ENCODE measurements at places on chromosomes 4 and X.

DNA sequence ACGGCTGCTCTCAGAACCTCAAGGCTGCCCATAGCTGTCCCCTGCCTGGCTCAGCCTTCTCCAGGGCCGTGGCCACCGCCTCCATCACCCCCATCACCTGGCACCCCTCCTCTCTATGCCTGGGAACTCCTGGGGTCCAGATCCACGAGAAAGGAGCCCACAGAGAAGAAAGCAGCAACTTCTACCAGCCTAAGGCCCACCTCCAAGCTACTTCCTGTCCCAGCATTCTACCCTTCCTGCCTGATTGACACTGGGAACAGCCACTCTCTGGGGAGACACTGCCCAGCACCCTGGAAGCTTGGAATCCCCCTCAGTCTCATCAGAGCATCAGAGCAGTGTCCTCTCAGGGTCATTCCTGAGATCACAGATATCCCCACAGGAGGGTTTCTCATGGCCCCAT, 36.9 kb upstream of the PROM1 start:
- DNase-seq, result no peak

DNA sequence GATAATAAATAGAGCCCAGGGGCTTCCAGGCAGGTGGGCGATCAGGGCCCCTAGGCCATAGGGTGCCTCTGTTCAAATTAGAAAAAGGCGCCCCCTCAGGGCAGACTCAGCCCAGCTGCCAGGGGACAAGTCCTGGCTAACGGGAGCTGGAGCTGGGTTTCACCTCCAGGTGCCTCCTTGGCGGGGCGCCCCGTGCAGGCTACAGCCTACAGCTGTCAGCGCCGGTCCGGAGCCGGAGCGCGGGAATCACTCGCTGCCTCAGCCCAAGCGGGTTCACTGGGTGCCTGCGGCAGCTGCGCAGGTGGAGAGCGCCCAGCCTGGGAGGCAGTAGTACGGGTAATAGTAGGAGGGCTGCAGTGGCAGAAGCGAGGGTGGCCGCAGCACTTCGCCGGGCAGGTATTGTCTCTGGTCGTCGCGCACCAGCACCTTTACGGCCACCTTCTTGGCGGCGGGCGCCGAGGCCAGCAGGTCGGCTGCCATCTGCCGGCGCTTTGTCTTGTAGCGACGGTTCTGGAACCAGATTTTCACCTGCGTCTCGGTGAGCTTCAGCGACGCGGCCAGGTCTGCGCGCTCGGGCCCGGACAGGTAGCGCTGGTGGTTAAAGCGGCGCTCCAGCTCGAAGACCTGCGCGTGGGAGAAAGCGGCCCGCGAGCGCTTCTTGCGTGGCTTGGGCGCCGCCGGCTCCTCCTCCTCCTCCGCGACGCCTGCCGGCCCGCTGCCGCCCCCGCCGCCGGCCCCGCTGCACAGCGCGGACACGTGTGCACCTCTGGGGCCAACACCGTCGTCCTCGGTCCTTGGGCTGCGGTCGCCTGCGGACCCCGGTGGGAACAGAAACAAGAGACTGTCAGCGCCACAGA, 2.4 kb downstream of the NKX3-2 start:
- DNase-seq, result peak; percentile 69

DNA sequence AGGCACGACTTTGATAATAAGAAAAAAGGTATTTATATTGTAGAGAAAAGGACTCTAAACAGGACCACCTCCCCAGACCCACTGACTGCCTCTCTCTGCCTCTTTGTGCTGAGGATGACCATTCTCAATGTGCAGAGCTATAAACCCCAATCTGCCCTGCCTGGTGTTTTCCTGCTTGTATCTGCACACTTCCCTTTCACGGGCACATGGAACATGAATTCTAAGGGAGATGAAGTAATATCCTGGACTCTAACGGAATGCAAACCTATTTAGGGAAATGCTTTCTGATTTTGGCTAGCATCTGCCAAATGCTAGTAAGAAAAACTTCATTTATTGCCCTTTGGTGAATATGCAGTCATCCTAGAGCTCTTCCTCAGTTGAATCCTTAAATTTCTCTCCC, 2.4 kb downstream of the DIPK2B start:
- no peak for DNase-seq

GRCh38 chr4:125280892-125281403, 33.8 kb upstream of the FAT4 start:
- DNase-seq, result no peak

- no peak for DNase-seq
These were observed 5.3 kb downstream of the ARSF start for GRCh38 chrX:3046253-3047240.

GRCh38 chr4:99378876-99379275, 26.3 kb upstream of the ADH1C start:
- no peak for DNase-seq

GRCh38 chr4:3034231-3034630, 40.1 kb downstream of the HTT-AS start:
- DNase-seq, result no peak

DNA sequence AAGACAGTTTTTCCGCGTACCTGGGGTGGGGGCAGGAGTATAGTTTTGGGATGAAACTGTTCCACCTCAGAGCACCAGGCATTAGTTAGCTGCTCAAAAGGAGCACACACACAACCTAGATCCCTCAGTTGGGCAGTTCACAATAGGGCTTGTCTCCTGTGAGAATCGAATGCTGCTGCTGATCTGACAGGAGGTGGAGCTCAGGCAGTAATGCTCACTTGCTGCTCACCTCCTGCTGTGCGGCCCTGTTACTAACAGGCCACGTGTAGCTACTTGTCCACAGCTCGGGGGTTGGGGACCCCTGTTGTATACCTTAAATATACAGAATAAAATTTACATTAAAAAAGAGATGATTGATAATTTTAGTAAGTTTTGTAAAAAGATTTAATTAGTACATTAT, 191.5 kb downstream of the SLC7A11 start:
- no peak for DNase-seq

GRCh38 chr4:113968473-113968872, 11.0 kb downstream of the ARSJ start:
- no peak for DNase-seq

- no peak for DNase-seq
These were observed 155.8 kb downstream of the RPA4 start for GRCh38 chrX:97039363-97040029.

GRCh38 chrX:110402091-110402849, 43.6 kb downstream of the RTL9 start:
- peak; percentile 60 for DNase-seq

DNA sequence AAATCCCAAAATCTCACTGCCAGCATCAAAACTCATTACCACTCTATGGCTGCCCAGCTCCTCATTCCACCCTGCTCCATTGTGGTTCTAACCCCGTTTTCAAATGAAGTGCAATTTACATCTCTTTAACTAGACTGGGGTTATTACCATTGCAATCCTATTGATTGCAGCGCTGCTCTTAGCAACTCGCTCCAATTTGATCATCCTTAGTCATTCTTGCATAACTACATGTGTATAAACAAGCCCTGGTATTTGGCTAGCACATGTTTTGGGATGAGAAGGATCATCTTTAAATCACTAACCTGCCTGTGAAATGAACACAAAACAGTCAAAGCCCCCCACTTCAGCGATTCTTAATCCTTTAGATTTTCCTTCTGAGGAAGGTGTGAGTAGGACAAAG, 340.1 kb upstream of the PPARGC1A start:
- no peak for DNase-seq

- DNase-seq, result no peak
These were observed 4.8 kb downstream of the SLC49A3 start for GRCh38 chr4:683982-684622.

- no peak for DNase-seq
These were observed 282.9 kb downstream of the USP46 start for GRCh38 chr4:52376132-52376704.

DNA sequence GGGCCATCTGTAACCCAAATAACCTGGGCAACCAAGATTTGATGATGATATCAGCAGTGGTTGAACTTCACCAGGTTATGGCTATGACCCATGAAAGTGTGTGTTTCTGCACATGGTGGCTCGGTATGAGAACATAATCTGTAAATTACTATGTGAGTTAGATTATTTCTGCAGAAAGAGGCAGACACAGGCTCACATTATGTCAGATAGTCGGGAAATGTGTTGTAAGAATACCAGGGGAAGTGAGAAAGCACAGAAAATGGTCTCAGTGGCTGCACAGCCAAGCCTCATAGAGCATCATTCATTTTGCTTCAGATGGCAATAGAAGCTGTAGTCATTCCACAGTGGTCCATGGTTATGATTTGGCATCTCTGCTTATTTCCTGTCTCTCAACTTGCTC, 63.0 kb upstream of the RBPJ start:
- no peak for DNase-seq

DNA sequence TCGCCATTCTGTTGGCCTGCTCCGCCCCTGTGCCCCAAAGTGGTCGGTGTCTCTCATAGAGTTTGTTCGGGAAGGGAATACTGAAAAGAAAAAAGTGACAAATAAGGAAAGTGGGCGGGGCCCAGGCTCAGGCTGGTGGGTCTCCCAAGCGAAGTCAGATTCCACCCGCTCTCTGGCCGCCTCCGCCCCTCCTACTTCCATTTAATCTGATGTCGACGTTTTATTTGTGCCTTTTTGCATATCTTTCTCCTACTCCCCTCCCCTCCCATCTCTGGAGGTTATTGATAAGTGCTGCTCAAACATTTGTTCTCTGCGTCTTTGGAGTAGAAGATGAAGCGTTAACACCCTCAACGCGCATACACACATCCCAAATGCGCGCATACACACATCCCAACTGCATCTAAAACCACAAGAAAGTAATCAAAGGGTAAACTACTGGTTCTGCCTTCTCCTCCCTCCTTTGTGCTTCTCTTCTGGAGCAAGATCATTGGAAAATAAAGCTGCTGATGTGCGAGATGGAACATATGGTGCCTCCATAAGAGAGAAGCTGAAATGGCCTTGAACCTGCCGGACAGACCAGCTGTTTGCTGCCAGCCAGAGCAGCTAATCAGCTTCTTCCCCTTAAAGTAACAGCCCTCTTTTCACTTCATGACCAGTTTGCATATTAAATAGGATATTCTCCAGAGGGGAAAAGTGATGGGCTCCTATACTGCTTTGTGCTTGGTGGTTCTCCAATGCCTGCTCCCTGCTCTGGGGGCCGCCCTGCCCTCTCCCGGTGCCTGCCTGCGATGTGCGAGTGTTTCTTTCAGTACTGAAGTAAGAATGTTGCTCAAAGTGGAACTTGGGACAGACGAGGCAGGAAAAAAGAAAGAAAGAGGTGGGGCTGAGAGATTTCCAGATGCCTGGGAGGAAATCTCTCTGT, 3.1 kb downstream of the MAMLD1 start:
- DNase-seq, result no peak

DNA sequence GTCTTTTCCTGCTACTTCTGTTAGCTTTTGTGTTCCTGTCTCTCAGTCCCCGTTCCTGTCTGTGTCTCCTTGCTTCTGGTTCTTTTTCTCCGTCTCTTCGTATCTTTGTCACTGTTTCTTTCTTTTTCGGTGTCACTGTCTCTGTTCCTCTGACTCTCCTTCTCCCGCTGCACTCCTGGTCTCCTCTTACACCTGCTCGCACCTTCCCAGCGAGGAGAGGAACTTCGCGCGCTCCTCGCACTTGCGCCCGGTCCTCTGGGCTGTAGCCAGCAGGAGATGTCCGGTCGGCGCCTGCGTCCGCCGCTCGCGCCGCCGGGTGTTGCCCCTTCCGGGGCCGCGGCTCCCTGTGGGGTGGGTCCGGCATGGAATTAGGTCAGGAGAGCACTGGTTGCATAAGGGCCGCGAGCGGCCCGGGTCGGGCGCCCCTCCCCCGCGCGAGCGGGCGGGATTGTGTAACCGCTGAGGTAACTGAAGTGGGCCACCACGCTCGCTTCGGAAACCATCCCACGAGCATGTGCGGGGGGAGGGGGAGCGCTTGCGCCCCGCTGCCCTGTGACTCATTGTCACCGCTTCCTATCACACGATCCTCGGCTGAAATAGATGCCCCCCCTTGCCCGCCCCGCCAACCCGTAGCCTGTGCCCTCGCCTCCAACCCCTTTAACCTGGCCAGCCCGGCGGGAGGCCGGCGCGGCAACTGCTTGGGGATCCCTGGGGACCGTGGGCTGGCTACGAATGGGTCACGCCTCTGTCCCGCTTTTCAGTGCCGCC, 1.6 kb downstream of the LONRF3 start:
- no peak for DNase-seq

- DNase-seq, result no peak
These were observed 55.8 kb upstream of the WDR1 start for GRCh38 chr4:10172278-10172921.

DNA sequence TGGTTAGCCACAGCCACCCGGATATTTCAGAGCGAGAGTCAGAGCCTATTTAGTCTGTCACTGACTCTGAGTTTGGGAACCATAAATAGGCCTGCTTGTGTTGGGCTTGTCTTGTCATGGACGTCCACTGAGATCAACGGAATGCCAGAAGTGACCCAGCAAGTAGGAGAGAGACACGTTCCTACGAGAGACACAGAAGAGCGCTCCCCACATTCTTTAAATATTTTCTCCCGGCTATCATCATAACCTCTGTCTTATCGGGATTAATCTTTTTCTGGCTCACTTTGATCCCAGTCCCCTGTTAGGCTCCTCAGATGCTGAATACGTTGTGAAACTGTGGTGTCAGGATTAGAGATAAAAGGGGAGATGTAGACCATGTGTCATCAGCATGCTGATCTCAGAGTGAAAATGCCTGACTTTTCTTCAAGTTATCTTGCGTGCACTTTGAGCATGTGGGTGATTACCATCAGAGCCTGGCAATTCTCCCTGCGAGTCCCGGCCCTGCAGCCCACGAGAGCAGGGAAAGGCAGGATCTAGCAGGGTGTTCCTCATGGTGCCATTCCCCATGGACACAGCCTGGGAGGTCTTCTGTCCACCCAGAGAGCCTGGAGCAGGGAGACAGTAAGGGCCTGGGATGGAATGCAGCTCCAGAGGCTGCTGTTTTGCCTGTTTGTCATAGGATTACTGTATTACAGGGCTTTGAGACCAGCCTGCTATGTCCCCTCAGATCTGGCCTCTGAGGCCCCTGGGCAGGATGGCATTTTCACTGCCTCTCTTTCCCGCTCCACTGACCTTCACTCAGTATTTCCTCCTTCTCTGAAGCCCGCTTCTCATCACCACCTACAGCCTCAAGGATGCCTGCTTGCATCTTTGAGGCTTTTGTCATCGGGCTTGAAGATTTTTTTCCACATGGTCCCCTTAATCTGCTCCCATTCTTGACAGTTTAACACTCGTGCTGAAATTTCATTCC, 2.8 kb upstream of the TENM3 start:
- no peak for DNase-seq

DNA sequence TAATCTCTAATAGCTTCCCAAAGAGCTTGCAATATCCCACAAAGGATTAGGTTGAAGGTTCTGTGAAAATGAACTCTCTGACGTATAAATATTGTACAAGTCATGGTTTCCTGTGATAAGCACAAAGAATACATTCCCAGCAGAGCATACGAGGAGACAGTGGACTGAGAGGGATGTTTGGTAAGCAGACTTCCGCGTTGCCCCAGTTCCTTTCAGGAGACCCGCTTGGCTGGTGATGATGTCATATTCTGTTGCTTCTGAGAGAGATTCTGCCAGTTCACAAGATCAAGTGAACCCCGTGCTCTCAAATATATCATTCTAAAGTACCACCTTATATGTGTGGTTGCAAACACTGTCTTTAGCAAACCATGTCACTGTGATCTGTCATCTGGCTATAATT, 323.9 kb upstream of the CASK start:
- DNase-seq, result no peak

All from RWPE2 (cell line).